G401 (cell line): ENCODE measurements at places on chromosomes 4 and X.

GRCh38 chr4:90130076-90130475, 2.9 kb downstream of the CCSER1 start:
- no peak for DNase-seq

DNA sequence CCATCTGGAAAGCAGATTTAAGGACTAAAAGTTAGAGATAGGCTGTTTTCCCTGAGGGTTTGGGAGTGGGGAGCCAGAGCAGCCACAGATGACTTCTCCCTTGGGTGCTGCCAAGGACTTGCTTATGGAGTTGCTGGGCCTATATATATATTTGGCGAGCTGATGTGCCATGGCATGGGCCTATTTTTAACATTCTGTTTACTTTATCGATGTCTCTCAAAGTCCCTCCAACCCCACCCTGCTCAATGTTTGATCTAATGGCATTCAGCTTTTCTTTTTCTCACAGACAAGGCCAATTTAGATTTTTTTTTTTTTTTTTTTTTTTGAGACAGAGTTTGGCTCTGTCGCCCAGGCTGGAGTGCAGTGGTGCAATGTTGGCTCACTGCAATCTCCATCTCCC, 6.1 kb upstream of the CUL4B start:
- DNase-seq, result no peak

DNA sequence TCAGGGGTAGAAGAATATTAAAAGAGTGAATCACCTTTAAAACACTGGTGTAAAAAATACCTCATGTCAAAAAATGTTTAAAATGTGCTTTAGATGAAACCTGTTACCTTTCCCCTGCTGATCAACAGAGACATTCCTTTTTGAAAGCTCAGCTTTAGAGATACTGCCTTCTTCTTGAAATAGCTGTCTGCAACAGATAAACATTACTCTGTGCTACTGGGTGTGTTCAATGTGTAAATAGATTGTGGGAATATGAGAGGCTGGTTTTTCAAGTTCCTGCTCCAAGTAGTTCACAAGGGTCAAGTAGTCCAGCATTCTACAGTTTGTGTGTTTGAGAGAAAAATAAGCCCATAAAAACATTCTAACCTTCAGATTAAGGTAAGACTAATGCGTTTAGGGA, at the start of gene SYTL5:
SYTL5 (plus strand) TSS at position 263 of the 400 bp plus-strand sequence. CDS start 27,337 bp downstream, outside the sequence.
- no peak for DNase-seq

DNA sequence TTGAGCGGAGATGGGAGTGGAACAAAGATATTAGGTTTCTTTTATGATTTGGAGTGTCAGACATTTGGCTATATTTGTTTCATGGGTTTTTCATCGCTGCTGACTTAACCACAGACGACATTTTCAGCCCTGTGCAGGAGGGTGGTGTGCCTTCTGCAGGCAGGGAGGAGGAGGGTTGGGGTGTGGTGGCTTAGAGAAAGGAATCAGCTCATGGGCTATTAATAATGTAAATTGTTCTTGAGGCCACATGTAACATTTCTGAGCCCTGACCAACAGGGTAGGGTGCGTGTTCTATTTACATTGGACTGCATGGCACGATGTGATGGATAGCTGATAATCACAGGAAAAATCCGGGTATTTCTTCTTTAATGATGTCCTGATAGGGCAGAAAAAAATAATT, 67.6 kb downstream of the POLA1 start:
- no peak for DNase-seq

DNA sequence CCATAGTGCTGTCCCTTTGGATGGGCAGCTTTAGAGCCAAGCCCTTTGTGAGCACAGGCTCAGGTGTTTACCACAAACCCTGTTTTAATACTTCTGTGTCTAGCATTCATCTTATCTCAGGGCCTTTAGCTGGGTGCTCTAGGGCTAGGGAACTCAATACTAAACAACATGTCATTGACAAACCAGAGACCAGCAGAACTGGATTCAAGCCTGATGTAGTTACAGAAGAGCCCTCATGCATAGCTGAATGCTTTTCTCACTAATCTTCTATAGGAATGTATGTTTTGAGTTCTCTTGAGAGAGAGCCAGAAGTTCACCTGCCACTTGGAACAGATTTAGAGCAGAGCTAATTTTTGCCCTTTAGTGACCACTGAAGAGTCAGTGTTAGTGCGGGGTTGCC, 142.6 kb downstream of the DCK start:
- DNase-seq, result no peak

- DNase-seq, result peak; percentile 62
These were observed 51.7 kb upstream of the AP1S2 start for GRCh38 chrX:15906041-15906943.

- no peak for DNase-seq
These were observed 1564.5 kb upstream of the PCDH10 start for GRCh38 chr4:131584587-131584986.

DNA sequence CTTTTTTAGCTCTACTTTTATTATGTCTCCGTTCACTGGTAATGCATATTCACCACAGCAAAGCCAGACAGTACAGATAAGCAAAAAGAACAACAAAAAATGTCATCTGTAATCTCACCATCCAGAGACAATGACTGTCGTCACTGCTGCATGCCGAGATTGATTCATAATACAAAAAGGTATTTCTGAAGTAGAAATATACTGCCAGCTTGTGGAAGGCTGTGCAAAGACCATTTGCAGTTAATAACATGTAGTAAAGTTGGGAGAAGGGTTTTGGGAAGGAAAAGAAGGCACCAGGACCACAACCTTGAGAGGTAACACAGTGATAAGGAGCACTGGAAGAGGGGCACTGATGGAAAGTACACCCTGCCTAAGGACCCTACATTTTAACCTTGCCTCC, 223.0 kb upstream of the ZIC3 start:
- DNase-seq, result peak; percentile 51

DNA sequence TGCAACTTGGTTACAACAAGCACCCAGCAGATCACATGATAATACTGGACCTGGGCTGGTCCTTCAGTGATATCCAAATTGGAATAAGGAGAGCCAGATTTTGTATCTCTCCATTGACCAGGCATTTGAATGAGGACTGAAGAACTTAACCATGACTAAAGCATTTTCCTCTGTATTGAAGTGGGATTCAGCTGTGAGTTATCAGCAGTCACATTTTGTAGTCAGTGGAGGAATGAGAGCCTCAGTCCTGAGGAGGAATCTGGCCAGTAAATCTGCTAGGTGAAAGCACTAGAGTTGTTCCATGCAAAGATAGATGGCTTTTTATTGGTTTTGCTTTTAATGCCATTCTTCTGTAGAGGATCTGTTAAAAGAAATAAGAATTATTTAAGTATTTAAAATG, 1506.0 kb downstream of the PCDH7 start:
- DNase-seq, result no peak

- DNase-seq, result peak; percentile 45
These were observed 93.8 kb downstream of the PDGFRA start for GRCh38 chr4:54322818-54323417.

DNA sequence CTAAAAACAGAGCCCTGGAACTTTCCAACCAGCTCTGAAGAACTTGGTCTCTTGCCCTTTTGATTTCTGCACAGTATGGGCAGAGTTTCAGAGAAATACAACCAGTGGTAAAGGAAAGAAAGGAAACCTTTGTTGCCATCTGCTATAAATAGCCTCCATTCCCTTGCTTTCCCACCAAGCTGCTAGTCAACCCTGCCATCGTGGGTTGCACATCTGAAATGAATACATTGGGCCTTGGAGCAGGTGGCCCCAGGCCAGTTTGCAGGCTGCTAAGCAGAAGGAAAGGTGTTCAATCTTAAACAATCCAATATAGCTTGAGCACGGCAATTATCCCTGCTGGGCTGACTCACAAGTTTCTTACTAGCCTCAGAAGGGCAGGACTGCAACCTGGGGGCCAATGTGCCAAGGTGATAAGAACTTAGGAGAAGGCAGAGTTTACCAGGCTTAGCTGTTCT, 142.5 kb downstream of the PPARGC1A start:
- DNase-seq, result peak; percentile 3

- peak; percentile 84 for DNase-seq
These were observed 111.0 kb downstream of the DHX15 start for GRCh38 chr4:24473309-24473721.

GRCh38 chrX:8546715-8547114, 82.1 kb downstream of the VCX3B start:
- DNase-seq, result no peak

GRCh38 chr4:123522081-123522480, 125.5 kb downstream of the SPRY1 start:
- peak; percentile 25 for DNase-seq

GRCh38 chr4:119525771-119526712, 102.6 kb downstream of the PDE5A start:
- DNase-seq, result no peak

- DNase-seq, result no peak
These were observed 110.3 kb upstream of the KIT start for GRCh38 chr4:54547299-54548097.

DNA sequence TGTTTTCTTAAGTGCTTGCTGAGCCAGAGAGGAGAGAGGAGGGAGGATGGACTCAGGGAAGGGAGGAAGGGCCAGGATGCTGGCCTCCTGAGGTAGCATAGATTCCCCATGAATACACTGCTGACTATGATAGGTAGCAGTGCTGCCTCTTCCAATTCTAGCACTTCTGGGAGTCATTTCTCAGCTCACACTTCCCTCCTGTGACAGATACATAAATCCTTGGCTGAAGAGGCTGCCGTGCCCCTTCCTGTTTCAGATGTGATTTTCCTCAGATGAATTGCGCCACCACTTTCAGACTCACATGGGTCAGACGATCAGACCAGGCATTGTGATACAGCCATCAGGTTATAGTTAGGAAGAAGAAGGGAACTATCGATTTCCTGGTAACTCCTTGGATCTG, 22.4 kb downstream of the TSC22D3 start:
- DNase-seq, result no peak

DNA sequence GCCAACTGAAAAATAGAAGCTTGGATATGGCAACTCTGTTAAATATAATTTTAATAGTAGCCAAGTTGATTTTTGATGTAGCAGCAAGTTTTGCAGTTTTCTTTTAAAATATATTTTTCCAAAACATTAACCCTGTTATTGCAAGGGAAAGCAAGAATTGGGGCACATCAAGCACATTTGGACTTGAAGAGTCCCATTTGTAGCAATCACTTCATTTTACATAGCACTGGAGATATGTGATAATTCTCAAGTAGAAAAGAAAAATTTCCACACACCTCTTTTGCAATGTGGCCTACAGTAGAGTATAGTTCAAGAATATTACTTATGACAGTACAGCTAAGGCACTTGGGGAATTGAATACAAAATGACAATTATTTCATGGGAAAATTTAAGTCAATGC, 1.9 kb upstream of the PPP4R3C start:
- no peak for DNase-seq

GRCh38 chr4:105102016-105102415, 44.7 kb upstream of the TET2 start:
- no peak for DNase-seq

GRCh38 chr4:87423317-87424098, 1.1 kb downstream of the NUDT9 start:
- peak; percentile 44 for DNase-seq

DNA sequence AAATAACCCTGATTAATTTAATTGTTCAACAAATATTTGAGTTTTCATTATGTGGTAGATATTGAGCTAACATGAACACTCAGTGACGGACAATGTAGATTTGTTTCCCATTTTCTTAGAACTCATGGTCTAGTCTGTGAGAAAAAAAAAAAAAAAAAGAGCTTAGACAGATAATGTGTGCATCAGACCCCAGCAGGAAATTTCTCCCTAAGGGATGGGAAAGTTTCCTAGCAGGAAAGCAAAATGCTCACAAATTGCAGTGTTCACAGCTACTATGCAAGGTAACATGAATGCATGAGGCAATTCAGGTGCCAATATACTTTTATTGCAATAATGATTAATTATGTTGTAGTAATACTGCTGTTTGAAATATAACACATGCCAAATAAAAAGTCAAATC, 843.2 kb upstream of the SLIT2 start:
- DNase-seq, result no peak

DNA sequence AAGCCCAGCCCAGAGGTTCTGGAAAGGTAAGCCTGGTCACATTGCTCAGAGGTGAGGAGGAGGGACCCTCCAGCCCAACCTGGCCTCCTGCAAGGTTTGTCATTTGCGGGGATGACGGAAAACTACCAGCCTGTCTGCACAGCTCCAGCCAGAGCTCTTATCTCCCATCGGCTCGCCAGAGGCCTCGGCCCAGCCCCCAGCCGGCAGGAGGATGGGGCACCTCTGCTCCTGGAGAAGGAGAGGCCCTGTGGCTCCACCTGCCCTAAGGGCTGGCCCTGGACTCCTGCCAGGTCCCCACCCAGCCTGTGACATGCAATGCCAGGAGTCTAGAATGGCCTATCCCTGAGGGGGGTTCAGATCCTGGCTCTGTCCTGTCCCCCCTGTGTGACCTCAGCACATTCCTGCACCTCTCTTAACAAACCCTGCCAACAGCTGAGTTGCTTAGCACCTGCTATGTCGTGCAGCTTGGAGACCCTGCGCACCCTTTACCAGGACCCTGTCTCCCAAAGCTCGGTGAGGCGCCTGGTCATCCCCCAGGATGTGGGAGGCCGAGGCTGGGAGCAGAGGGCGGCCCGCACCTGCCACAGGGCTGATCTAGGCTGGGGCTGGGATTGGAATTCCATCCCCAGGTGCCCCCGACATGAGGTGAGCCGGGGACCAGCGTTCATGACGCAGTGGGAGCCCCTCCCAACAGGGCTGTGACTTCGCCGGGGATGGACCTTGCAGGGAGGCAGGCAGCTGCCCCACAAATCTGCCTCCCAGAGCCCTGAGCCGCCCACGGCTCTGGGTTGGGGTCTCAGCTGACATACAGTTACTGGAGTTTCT, 14.4 kb downstream of the ADRA2C start:
- no peak for DNase-seq

GRCh38 chrX:57286507-57287251, at the start of gene FAAH2:
Gene FAAH2 (plus strand): TSS chrX:57286706. CDS start chrX:57286826, 120 bp downstream.
- peak; percentile 78 for DNase-seq

DNA sequence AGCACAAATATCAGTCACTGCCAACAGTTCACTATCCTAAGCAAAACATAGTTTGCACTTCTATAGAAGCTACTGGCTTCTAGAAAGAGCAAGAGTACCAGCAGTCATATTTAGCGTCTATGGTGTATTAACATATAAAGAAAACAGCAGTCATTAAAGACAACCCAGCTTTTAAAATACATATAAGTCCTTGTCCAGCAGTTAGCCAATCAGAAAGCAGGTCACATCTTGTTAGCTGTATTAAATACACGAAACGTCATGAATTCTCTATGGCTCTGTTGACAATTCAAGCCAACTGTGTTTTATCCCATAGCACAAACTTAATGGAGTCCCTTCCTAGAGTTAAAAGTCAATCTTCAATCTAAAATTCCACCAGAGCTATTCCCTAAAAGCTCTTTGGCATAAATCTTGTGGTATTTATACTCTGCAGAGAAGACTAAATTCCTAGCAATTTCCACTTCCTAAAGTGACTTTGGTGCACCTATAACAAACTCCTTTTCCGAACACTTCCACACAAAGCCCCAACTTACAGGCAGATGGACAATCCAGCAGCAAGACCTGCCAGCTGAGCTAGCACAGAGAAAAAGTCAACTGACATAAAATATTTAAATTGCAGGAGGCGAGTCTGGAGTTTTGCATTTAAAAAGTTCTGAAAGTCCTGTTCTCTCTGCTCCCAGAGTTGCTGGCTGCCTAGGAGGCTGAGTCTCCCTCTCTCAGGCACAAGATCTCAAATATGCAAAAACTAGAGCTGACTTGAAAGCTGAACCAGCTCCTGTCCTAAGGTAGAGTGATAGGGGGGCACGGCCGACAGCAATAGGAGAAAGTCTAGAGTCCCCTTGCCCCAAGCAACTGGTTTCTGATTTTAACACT, 1.3 kb downstream of the LDB2 start:
- no peak for DNase-seq
